ENCODE measurements at places on chromosomes 12 and 14.

- peak; percentile 49 for DNase-seq
Observed at GRCh38 chr12:111401167-111401605, 4.5 kb upstream of the SH2B3 start.

- no peak for DNase-seq
Observed at GRCh38 chr14:54840336-54840735, 62.3 kb downstream of the GCH1 start.

- peak; percentile 9 for DNase-seq
Observed at GRCh38 chr14:79256380-79256779, 954.9 kb downstream of the DIO2 start.

DNA sequence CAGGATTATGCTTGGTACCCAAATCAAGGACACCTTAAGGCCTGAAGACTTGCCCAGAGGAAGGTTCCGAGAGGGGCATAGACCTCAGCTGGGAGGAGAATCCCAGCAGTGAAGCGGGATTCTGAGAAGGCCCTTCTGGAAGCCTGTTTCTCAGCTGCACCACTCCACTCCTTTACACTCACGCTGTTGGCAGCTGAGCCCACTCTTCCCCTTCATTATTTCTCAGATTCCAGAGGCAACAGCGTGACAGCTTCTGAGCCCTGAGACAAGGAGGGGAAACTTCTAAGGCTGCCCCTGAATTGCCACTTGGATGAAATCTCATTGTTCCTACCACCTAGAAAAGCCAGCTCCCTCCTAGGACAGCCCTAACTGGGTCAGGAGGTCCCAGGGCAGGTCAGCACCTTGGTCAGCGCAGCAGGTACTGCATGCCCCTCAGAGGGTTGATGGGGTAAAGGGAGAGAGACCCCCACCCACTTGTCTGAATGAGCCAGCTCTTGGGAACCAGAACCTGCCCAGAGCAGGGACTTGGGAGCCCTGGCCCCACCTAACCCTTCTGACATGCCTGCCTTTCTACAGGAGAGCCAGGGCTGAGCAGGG, 53.9 kb downstream of the ISCA2 start:
- no peak for DNase-seq

GRCh38 chr14:37047996-37048395, 124.4 kb downstream of the SLC25A21 start:
- no peak for DNase-seq

DNA sequence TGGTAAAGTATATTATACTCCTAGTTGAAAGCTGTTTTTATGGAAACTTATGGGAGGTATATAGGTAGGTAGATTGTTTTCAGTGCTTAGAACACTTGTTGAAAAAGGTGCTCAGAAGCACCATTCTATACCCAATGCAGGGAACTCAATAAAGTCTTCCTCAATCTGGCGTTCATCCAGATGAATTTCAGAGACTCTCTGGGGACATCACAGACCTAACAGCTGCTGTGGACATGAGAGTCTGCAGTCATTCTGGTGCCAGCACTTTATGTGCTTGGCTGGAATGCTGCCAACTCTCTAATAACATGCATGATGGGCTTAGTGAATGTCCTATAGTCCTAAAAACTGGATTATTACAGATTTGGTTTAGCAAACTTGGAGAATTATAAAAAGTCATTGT, 115.9 kb downstream of the NTN4 start:
- DNase-seq: no peak

GRCh38 chr12:117521867-117522266, 160.4 kb upstream of the NOS1 start:
- DNase-seq: no peak

- DNase-seq: no peak
Observed at GRCh38 chr12:62562846-62563245, 96.2 kb downstream of the MON2 start.

DNA sequence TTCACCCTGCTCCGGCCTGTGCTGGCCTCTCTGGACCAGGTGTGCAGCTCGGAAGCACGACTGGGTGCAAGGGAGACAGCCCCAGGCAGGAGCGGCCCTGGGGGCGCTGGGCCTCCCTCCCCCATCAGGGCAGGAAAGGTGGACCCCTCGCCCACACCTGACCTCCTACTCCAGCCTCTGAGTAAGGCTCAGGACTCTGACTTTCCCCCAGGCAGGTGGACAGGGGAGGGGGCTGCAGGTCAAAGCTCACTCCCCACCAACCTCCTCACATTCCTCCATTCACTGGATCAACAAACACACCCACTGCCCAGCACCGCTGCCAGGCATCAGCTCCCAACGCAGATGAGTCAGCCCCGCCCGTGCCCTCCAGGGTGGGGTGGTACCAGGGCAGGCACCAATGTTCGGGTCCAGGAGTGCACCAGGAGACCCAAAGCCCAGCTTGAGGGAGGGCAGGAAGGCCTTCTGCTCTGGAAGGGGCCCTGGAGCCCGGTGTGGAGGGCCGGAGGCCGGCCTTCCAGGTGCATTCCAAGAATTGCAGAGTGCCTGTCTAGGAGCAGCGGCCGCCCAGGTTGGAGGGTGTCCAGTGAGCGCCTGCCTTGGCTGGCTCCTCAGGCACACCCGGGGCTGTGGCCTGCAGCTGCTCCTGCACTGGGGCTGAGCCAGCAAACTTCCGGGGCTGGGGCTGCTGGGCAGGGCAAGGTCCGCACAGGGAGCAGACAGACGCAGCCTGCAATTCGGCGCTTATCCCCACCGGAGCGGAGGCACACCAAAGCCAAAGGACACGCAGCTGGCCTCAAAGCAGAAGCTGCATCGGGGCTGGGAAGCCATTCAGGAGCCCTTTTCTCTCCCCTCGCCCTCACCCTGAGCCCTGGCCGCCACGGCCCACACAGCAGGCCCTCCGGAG, 1.6 kb upstream of the INF2 start:
- peak; percentile 58 for DNase-seq

GRCh38 chr12:117674763-117675162, 294.0 kb downstream of the KSR2 start:
- DNase-seq: no peak

GRCh38 chr12:22684140-22685118, 59.5 kb downstream of the ETNK1 start:
- peak; percentile 77 for DNase-seq

GRCh38 chr12:100348657-100349454, 8.0 kb upstream of the SLC17A8 start:
- peak; percentile 72 for DNase-seq

DNA sequence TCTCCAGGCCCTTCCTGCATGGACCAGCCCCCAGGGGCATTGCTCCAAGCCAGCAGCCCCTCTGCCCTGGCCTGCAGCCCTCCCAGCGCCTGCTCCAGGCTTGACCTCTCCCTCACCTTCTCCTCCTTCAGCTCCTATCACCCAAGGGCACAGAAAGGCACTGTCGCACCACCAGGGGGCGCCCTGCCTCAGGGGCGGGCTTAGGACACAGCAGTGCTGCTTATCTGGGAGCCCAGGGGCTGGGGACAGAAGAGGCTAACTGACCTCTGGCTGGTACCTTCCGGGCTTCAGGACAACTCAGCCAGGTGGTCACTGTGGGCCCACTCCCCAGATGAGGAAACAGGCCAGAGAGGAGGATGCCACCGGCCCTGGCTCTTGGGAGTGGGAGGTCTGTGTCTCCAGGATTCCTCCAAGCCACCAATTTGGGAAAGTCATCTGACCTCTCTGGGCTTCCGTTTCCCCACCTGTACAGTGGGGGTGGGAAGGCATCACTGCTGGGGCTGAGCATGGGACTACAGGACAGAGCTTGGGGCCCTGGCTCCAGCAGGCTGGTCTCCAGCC, 25.3 kb upstream of the GPR132 start:
- DNase-seq: peak; percentile 92

GRCh38 chr14:104253223-104253822, 114.9 kb downstream of the KIF26A start:
- no peak for DNase-seq

DNA sequence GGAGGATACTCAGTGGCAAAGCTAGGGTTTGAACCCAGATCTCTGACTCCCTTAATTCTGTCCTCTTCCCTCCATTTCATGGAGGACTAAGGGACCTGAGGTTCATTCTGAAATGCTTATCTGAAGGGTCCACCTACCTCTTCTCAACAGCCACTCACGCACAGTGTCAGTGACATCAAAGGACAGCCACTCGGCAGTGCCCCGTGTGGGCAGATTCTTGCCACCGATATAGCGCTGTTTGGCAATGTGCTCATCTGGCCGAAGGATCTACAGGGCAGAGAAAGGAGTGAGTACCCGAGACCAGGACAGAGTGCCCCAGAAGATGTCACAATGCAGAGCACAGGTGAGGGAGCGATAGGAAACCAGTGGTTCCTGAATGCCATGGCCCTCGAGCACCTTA, 10.8 kb downstream of the TGFB3 start:
- DNase-seq: peak; percentile 25

- DNase-seq: no peak
Observed at GRCh38 chr12:94596596-94596995, 53.8 kb downstream of the TMCC3 start.

GRCh38 chr12:82326905-82327503, 31.2 kb downstream of the CCDC59 start:
- DNase-seq: peak; percentile 63

DNA sequence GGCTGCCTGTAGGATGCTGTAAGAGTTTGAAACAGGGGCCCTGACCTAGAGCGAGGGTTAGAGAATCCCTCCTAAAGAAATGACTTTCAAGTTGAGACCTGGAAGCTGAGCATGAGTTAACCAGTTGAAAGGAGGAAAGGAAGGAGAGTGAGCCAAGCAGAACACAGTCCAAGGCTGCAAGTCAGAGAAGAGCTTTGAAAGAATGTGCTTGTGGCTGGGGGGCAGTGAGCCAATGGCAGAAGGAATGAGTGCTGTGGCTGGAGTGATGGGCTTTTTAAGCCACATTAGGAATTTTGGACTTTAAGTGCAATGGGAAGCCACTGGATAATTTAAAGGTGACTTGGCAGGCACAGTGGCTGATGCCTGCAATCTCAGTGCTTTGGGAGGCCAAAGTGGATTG, 18.1 kb downstream of the CDKN1B start:
- DNase-seq: no peak

DNA sequence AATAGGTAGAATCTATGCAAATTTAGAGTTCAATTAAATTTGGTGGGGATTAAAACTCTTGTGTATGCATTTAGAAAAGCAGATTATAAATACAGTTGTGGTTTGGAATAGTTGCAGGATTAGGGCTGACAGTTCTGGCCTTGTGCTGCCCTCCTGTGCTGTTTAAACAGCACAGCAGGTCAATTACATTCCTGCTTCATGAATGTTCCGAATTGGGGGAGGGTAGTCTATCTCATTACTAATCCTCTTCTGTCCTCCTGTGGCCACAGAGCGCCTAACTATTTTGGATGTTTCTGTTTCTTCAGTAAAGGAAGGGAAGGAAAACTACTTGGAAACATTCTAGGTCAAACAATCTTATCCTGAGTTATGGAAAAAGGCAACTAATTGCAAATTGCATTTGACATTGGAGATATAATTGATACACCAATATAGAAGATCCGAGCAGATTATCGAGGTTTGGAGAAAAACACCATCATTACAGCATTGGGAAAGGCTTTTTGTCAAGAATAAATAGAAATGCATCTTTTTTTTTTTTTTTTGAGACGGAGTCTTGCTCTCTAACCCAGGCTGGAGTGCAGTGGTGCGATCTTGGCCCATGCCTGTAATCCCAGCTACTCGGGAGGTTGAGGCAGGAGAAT, 8.7 kb upstream of the GPR19 start:
- DNase-seq: peak; percentile 96

GRCh38 chr12:19130224-19131024, 891 bp downstream of the PLEKHA5 start:
- DNase-seq: peak; percentile 30

- DNase-seq: no peak
Observed at GRCh38 chr14:71713016-71713415, 219.2 kb upstream of the RGS6 start.

- no peak for DNase-seq
Observed at GRCh38 chr14:95959317-95959716, 79.8 kb upstream of the C14orf132 start.

DNA sequence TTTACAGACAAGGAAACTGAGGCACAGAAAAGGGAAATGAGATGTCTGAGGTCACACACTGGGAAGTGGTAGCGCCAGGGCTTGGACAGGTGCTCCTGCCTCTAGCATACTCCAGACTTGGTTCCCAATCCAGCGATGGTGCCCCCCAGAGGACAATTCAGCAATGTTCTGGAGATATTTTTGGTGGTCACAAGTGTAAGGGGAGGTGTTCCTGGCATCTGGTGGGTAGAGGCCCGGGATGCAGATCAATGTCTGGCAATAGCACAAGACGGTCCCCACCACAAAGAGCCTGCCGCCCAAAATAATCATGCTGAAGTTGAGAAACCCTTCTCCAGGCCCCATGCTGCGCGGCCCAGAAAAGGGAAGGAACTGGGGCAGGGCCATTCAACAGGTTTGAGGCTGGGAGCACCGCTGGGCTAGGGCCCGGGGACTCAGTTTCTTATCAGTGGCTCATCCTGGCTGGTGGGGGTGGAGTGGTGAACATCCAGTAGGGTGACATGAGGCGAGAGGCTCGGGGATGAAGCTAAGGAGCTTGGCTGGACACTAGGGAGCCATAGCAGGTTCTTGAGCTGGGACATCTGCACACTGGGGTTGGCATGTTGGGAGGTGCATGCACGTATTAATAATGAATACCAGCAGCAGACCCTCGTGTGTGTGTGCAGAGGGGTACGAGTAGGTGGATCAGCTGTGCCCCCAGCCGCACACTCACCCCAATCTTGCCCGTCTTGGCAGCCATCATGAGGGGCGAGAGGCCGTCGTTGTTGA, 35.1 kb downstream of the TRPV4 start:
- DNase-seq: peak; percentile 44

DNA sequence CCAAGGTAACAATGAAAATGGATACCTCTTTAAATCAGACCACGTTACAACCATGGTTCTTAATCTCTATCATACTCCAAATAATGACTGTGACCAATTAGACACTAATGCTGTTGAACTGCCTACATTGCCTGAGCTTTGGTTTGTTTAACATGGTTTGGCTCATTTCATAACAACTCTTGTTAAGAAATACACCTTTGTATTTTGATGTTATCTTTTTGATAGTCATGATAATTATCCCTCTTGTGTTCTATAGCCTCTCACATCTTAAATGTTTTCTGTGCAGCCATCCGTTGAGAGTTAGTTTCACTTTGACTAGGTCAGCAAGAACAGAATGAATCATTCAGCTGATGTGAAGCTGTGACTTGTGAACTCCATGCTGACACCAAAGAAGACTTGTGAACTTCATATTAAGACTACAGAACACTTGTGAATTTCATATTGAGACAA, 75.5 kb upstream of the RERGL start:
- DNase-seq: no peak

- DNase-seq: no peak
Observed at GRCh38 chr14:100299238-100299560, 7.0 kb downstream of the SLC25A29 start.

GRCh38 chr12:48999371-49000131, at the start of gene DDN:
TSS of gene DDN (minus strand) at chr12:48999375. CDS start at chr12:48999287, 88 bp downstream.
- peak; percentile 75 for DNase-seq

- DNase-seq: peak; percentile 78
Observed at GRCh38 chr14:76386944-76387782, 11.2 kb downstream of the ESRRB start.

DNA sequence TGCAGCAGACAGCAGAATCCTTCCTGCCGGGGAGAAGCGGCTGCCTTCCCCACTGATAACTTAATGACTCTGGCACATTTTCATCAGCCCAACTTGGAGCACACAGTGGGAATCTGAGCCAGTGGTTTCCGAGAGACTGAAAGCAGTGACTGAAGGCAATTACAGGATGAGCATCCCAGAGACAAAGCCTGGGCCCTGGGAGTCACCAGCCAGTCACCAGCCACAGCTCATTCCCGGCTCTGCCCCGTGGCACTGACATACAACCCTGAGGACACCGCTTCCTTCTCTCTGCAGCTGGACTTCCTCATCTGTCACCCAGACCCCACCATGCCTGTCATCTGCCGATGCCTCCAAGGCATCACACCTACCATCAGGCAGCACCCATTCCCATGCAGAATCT, 192.3 kb downstream of the DPF3 start:
- no peak for DNase-seq

- DNase-seq: no peak
Observed at GRCh38 chr12:110931315-110931728, 10.9 kb upstream of the MYL2 start.

Data from hematopoietic multipotent progenitor cell treated with erythropoietin and hydrocortisone succinate and interleukin-3 and kit ligand, for 6 days (in vitro differentiated cells).